AG04449 (cell line): ENCODE measurements at places on chromosomes 12 and 14.

DNA sequence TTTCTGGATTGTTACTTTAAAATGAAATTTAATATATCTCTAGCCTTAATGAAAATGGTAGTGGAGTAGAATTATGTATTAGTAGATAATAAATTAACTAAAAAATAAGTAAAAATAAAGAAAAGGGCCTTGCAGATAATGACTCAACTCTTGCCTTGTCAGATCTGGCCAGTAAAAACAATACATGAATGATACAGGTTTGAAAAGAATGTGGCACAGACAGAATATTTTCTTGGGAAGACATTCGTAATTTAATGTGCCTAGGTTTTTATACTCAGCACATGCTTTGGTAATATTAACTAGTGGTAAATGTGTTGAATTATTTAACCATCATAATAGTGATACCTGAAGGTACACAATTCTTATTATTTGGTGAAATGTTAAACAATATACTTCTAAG is 28.3 kb downstream of the ATF7IP start:
- no peak for DNase-seq

DNA sequence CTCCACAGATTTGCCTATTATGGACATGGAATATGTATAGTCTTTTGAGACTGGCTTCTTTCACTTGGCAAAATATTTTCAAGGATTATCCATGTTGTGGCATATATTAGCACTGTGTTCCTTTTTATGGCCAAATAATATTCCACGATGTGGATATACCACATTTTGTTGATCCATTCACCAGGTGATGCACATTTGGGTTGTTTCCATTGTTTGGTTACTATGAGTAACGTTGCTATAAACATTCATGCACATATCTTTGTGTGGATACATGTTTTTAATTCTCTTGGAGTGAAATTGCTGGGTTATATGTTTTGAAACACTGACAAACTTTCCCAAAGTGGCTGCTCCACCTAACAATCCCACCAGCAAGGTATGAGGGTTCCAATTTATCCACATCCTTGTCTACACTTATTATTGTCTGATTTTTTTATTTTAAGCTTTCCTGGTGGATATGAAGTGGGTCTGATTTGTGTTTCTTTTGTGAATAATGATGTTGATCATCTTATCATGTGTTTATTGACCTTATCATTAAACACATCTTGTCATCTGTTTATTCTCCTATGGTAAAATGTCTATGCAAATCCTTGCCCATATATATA is 116.2 kb upstream of the FRMD6 start:
- no peak for DNase-seq

DNA sequence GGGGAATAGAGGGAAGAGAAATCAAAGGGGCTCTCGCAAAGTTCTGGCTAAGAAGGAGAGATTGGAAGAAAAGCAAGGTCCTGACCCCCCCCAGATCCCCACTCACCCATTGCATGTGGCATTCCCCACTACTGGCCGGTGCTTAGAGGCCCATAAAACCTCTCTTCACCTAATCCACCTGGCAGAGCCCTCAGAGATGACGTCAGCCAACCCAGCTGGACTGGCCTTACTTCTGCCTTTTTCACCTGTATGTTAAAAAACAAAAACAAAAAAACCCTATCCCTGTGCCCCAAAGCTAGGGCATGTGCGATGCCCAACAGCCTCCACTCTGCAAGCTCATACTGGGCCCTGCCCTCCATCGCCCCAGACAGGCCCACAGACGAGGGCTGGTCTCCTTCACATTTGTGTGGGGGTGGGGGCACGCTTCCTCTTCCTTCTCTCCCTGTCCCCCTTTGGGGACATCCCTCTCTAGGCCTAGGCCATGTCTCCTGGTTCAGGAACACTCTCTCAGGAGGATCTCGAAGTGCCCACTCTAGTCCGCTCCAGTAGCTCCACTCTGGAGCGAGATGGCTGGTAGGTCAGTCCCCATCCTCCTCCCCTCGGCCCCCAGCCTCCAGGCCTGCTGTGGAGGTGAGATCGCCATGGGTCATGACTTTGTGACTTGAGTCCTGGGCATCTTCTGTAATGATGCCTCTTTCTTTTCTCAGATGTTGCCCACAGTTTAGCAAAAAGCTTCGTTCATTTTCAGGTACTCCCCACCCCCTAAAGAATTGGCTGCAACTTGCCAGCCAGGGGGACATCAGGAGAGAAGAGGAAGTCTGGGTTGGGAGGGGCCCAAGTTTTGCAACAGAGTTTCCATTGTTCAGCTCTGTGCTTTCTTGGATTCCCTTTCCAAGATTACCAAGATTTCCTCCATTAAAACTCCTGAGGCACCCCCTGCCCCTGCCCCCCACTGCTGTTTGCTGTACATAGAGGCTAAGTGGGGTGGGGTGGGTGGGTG is 37.0 kb downstream of the FIGNL2 start:
- DNase-seq = no peak

DNA sequence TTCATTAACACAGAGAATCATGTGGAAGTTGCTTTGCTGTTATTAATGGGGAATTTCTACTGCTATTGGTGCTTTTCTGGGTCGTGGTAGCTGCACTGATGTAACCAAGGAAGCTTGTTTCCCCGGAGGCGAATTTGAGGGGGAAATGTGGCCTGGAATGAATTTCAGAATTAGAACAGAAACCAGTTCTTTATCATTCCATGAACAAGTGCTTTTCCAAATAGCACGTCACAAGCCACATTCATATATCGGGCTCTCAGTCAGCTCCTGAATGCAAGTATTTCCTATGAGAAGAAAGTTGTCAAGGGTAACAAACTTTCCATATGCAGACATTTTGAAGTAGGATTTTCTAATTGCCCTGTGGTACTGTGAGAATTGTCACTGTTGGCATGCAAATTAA is 1353.2 kb downstream of the AACS start:
- DNase-seq = no peak

- no peak for DNase-seq
Measured at GRCh38 chr14:96423446-96424108, 31.6 kb downstream of the AK7 start.
